DMS79 treated with DMSO at 0.1 percent for 48 hours (cell line): ENCODE measurements at places on chromosomes 1 and 21.

DNA sequence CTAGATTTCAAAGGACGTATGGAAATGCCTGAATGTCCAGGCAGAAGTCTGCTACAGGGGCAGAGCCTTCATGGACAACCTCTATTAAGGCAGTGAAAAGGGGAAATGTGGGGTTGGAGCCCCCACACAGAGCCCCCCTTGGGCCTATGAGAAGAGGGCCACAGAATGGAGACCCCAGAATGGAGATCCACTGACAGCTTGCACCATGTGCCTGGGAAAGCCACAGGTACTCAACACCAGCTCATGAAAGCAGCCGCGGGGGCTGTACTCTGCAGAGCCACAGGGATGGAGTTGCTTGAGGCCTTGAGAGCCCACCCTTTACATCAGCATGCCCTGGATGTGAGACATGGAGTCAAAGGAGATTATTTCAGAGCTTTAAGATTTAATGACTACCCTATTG lies 108.7 kb downstream of the DMRTB1 start:
- DNase-seq = no peak

GRCh38 chr1:215600258-215600792 lies 33.2 kb downstream of the KCTD3 start:
- DNase-seq = no peak

DNA sequence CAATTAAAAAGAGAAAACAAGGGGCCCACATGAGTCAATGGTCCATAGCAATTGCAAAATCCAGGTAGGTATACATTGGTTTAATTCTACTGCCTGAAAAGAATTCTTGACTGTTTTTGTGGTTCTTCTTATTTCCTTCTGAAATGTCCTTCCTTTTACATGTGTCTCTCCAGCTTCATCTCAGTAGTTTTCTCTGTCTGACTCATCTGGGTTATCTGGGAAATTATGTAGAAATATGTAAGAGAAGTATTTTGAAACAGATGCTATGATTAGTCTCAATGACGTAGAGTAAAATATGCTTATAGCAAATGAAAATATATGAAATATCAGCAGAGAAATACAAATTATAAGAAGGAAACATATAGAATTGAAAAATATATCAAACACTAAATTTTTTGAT lies 953.2 kb downstream of the BRINP3 start:
- no peak for DNase-seq

- no peak for DNase-seq
These were observed 19.7 kb downstream of the FGGY start for GRCh38 chr1:59316497-59317128.

DNA sequence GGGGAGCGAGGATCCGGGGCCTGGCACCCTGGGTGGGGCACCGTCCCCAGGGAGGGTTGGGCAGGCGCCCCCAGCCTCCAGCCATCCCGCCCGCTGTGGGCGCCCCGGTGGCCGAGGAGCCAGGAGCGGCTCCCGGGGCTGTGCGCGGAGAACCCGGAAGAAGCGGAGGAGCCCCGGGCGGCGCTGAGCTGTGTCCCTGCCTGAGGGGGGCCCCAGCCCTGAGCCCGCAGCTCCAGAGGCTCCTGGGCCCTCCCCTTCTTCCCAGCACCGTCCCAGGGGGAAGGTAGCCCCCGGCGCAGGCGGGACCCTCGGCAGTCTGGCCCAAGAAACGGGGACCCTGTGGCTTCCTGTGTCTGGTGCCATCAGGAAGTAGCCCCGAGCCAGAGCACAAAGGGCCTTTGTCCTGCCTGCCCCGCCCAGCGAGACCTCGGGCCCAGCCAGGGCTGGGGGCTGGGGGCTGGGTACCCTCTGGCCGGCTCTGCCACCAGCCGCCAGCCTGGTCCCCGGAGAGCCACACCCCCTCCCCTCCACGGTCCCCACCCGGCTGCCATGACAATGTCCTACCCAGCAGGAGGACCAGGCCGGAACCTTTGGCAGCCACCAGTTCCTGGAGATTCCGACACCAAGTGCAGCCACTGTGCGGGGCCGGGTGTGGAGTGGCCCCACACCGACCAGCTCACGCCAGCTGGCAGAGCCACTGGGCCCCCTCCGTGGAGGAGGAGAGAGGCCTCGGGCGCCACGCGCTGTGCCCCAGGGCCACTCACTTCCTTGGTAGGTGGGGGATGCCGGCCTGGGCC lies 15.6 kb upstream of the TTLL10 start:
- no peak for DNase-seq

- DNase-seq = no peak
These were observed 106.2 kb downstream of the MACF1 start for GRCh38 chr1:39310691-39311090.

GRCh38 chr1:158752155-158752712 lies 2.3 kb upstream of the OR6K6 start:
- DNase-seq = no peak

DNA sequence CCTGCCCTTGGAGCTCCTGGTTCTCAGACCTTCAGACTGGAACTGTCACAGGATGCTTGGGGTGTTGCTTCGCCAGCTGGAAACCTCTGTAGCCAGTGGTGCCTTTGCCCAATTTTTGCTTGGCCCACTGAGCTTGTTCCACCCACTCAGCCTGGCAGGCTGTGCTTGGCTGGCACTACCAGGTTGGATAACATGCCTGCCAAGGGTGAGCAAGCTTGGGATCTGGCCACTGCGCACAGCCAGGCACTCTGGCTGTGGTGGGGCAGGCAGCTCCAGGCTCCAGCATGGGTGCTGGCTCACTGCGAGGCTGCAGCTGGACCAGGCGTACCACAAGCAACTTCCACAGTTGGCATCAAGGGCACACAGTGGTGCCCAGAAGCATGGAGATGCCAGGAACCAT lies 967.8 kb upstream of the NCAM2 start:
- no peak for DNase-seq

DNA sequence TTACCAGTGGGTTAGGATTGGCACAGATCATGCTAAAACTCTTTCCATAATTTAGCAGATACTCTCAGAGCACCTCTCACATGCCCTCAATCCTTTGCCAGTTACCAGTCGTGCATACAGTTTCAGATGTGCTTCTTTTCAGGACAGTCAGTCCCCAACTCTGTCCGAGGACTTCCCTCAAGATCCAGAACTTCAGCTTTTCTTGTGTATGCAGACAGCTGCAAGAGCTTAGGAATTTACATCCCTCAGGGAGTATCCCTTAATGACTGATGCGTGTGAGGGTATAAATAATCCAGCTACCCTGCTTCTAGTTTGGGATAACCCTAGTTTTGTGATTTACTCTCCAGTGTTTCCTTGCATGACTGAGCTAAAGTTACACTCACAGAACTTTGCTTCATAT lies 393.0 kb upstream of the PLXNA2 start:
- DNase-seq = no peak

- DNase-seq = no peak
These were observed 65.7 kb downstream of the DISP1 start for GRCh38 chr1:222880587-222880986.

- no peak for DNase-seq
These were observed 37.6 kb downstream of the NRDC start for GRCh38 chr1:51840743-51841461.

DNA sequence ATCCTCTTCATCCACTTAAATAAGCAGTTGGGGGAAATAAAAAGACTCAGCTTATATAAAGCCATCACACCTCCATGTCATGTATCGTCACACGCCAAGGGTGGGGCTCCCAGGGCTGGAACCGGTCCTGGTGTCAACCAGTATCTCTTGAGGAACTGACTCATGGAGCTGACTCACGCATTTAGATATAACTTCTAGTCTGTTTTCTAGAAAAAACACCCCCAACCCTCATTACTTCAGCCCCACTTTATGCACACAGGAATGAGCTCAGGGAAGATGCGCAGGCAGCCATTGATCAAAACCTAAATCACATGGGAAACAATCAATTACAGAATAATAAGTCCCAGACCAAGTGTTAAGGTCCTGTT lies 6.9 kb upstream of the IL22RA1 start:
- no peak for DNase-seq

GRCh38 chr1:32386676-32387392 lies 7.4 kb downstream of the BSDC1 start:
- DNase-seq = no peak

- peak; percentile 16 for DNase-seq
These were observed 5.4 kb upstream of the SLAMF8 start for GRCh38 chr1:159821171-159821867.

DNA sequence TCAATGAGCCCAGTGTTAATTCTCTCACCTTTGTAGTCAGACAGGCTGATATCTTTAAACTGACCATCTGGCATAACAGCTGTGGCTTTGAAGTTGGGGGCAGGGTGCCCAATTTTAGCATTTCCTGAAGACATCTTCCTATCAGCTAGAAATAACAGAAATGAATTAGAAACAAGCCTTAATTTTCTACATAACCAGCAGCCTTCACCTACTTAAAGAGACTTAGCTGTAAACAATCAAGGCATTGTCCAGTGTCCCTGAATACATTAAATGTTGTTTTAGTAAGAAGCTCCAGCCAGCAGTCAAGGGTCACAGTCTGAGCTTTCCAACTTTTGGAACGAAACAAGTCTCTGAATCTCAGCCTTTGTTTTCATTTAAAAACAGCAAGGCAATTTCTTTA lies 2.8 kb downstream of the PRDX1 start:
- DNase-seq = no peak

DNA sequence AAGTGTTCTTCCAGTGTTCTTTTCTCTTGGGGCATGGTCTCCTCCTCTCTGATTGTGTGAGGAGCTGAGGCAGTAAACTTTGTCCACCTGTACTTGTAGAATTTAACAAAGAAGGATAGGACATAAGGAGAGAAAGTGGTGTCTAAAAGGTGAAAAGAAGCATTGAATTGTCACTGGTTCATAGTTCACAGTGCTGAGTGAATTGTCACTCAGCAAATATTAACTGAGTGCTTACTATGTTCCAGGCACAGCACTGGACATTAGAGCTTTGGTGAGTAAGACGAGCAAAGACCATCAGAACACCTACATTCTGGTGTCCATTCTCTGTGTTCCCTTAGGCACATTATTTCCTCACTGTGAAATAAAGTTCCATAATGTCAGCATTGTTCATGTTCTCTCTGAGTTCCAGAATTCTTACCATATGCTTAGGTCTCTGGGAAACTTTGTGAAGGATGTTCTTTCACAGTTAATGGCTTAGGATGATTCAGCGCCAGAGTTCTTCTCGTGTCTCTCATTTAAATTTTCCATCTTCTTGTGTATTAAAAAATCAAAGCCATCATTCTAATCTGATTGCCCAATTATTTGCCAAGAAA lies 156.8 kb upstream of the HOOK1 start:
- no peak for DNase-seq

- DNase-seq = no peak
These were observed 121.1 kb downstream of the AJAP1 start for GRCh38 chr1:4775506-4775905.

GRCh38 chr1:111275079-111275478 lies 15.6 kb upstream of the CHIA start:
- no peak for DNase-seq

GRCh38 chr21:36859744-36860501 lies 106.5 kb downstream of the HLCS start:
- DNase-seq = no peak

DNA sequence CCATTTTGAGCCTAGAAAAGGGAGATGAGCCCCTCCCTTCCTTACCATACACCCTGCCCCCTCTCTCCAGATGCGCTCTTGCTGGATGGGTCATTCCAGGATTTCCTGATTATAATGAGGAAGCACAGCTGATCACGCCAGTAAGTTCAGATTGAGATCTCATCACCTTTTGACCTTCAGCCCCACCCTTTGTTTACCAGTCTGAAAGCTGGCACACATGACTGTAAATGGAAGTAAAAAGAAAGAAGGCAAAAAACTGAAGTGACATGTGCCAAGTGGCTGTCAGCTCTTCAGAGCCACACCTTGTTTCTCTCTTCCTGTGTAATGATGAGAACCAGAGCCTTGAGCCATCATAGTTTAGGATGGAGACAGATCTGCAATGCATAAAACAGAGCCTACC lies 27.9 kb downstream of the S1PR1 start:
- DNase-seq = no peak

GRCh38 chr1:119966020-119966419 lies 69.7 kb upstream of the ADAM30 start:
- no peak for DNase-seq

GRCh38 chr1:4018466-4019146 lies 118.5 kb upstream of the C1orf174 start:
- no peak for DNase-seq

DNA sequence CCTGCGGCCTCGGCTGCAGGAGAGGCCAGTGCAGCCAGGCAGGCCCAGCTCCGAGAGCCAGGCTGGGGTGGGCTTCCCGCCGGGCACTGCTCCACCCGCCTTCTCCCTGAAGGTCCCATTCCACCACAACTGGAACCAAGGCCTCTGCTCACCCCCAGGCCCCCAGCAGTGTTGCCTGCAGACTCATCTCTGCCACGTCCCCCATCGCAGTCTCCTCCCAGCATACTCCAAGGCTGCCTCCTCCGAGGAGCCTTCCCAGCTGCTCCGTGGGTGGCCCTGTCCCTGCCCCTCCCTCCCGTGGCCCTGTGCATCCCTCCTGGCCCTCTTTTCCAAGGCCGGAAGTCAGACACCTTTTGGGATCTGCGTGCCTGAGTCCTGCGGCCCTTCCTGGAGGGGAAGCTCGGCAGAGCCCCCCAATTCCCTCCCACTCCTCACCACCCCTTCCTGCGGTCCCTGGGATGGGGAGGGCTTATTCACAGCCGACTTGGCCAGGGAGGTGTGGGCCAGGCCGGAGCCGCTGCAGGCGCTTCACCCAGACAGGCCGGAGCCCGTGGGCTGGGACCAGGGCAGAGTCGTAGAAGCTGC lies 47.6 kb downstream of the SLX9 start:
- no peak for DNase-seq

GRCh38 chr1:12147201-12147701 lies 19.5 kb upstream of the TNFRSF1B start:
- DNase-seq = no peak

GRCh38 chr1:228793032-228793431 lies 57.8 kb downstream of the RHOU start:
- DNase-seq = no peak

- DNase-seq = no peak
These were observed 101.6 kb upstream of the TARDBP start for GRCh38 chr1:10910681-10911489.

GRCh38 chr1:171250263-171250662 lies 2.0 kb downstream of the FMO1 start:
- peak; percentile 25 for DNase-seq

DNA sequence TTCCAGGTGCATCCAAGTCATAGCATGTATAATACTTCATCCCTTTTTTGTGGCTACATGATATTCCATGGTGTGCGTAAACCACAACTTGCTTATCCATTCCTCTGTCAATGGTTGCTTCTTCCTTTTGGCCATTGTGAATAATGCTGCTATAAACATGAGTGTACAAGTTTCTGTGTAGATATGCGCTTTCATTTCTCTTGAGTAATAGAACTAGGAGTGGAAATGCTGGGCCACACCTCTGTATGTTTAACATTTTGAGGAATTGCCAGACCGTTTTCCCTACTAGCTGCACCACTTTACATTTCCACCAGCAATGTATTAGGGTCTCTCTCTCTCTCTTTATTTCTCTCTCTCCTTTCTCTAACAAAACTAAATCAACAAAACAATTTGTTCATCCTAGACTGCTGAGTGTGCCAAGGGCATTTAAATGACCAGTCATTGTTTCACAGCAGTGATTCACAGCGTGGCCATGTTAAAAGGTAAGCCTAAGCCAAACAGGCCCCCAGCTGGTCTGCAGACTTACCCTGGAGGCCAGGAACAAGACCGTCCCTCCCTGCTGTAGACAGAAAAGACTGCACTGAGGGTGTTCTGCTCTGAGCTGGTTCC lies 53.2 kb upstream of the LYST start:
- no peak for DNase-seq

- DNase-seq = no peak
These were observed 67.1 kb downstream of the KCNJ15 start for GRCh38 chr21:38323721-38324531.

- no peak for DNase-seq
These were observed 95.2 kb downstream of the NPHP4 start for GRCh38 chr1:5896706-5897660.

- DNase-seq = no peak
These were observed 12.0 kb upstream of the S100A2 start for GRCh38 chr1:153577624-153578051.
